ENCODE measurements at places on chromosomes 7 and 10.
A peak's percentile ranks its signal among the peaks of the same experiment; 100 is the strongest.

- no peak for DNase-seq
Measured at GRCh38 chr7:103121641-103122040, 27.3 kb downstream of the NAPEPLD start.

DNA sequence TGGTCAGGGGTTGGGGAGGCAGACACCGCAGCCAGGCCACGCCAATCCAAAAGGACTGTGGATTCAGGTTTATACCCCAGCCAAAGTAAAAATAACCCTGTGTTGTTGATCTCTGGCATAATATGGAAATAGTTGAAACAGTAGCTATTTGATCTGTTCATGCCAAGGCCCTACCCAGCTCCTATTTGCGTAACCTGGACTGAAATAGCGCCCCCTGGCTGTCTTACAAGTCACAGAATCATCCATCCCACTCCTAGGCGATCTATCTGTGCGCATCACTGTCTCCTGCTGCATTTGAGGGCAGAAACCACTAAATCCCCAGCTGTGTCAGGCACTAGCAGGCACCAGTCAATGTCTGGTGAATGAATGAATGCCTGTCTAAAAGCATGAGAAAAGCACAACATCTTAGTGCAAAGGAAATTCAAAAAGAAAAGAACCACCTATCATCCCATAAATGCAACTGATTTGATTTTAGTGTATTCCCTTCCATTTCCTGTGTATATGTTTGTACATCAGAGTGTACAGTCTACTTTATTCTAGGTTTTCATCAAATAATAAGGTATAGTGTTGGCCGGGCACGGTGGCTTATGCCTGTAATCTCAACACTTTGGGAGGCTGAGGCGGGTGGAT, 160.0 kb downstream of the SLIT1 start:
- DNase-seq, result peak; percentile 63

DNA sequence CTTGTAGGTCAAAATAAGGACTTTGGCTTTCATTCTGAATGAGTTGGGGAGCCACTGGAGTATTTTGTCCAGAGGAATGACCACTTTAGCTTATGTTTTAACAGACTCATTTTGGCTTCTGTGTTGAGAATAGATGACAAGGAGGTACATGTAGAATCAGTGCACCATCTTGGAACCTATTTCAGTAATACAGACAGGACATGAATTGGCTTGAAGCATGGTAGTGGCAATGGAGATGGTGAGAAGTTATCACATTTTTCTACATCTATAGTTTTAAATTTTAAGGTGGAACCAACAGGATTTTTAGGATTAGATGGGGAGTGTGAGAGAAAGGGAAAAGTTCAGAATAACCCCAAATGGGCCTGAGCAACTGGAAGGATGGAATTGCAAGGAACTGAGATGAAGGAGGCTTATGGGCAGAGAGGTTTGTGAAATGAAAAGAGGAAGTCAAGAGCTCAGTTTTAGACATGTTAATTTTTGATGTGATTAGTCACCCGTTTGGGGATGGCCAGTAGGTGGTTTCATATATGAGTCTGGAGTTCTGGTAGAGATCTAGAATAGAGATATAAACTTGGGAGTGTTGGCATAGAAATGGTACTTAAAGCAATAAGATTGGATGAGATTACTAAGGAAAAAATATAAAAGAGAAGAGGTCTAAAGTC, 89.2 kb upstream of the JAZF1 start:
- DNase-seq, result no peak

- no peak for DNase-seq
Measured at GRCh38 chr7:114962441-114962840, 40.5 kb downstream of the MDFIC start.

DNA sequence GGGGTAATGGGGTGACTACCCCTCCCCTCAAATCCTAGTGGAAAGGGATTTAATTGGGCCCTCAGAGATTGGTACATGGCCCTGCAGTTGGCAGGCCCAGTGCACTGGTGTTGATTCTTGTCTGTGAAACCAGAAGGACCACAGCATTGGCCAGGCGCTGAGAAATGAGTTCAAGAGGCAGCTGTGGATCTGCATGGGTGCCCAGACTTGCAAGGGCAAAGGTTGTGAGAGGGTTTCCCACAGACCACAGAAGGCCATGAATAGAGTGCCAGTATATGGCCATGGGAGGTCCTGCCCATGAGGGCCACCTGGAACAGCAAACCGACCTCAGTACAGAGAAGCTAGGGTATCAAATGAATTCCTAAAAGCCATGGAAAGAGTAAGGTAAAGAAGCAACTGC, 32.9 kb downstream of the TMEM168 start:
- no peak for DNase-seq

- DNase-seq, result no peak
Measured at GRCh38 chr7:41053820-41054219, 649.1 kb downstream of the INHBA start.

DNA sequence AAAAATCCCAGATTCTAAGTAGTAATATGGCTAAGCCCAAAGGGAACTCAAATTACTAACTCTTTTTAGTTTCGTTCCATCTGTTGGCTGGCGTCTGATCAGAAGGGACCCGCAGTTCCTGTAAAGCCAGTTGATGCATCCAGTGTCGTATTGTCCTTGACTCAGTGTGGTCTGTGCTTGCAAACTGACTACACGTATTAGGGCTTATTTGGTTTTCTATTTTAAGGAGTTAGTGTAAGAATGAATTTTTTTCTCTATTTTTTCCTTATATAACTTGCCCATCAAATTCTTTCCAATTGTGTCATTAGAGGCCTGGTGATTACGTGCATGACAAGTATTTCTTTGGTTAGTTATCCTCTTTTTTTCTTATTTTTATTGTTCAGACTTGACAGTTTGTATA, 9.7 kb downstream of the ABCA13 start:
- no peak for DNase-seq

GRCh38 chr10:30349967-30350735, 1.1 kb upstream of the MTPAP start:
- DNase-seq, result peak; percentile 6

DNA sequence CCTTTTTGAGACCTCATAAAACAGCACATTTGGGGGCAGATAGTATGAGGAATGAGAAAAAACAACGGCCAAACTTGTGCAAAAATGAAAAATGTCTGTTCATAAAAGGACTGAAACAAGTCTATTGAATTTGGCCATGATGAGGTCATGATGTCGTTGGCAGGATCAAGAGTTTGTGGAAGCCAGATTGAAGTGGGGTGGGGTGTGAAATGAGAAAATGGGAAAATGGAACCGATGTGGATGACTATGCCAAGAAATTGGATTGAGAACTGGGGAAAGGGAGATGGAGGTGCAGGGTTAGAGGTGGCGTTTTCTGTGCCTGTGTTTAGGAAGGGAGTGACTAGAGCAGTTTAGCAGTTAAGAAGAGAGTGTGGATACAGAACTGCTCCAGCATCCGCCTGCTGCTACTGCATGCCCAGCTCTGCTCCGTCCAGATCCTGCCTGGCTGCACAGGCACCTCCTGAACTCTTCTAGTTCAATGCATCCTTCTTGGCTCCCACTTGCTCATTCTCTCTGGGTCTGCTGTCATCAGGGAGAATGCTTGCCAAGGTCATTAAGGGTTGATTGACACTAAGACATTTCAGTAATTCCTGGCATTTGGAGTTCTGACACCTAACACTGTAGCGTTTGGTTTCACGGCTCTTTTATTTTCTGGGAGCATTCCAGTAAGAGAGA, 111.9 kb downstream of the GALNT17 start:
- no peak for DNase-seq

DNA sequence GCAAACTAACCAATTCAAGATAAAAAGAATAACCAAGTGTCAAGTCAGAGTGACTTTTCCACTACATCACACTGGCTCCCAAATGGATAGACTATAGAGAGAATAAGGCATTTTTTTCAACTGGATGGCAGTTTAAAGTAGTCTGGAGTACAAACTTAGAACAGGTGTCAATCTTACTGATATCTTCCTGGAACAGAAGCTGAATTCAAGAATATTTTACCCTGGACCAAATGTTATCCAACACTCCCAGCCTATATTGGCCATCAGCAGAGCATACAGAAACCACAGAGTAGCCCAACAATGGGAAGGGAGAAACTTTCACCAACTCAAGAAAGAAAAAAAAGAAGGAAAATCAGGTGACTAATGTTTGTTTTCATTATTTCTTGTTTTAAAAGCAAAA, 11.5 kb downstream of the IDE start:
- DNase-seq, result no peak

- peak; percentile 49 for DNase-seq
Measured at GRCh38 chr7:82039621-82040020, 269.8 kb upstream of the HGF start.

GRCh38 chr7:87048839-87049238, 10.6 kb downstream of the ELAPOR2 start:
- DNase-seq, result no peak

DNA sequence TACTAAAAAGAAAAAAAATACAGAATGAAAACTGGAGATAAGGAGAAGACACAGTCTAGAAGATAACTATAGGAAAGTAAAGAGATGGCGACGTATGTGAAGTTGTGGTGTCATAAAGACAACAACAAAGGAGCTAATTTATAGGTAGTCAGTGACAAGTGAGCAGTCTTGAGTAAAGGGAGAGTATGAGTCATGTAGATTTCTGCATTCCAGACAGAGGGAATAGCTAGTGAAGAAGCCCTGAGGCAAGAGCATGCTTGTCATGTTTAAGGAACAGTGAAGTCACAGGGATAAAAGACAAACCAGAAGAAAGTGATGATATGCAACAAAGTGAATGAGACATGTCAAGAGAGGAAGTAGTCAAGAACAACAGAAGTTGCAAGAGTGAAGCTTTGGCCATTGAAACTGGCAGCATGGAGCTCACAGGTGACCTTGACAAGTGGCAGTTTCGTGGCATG, 2.3 kb upstream of the MIOS start:
- peak; percentile 29 for DNase-seq

DNA sequence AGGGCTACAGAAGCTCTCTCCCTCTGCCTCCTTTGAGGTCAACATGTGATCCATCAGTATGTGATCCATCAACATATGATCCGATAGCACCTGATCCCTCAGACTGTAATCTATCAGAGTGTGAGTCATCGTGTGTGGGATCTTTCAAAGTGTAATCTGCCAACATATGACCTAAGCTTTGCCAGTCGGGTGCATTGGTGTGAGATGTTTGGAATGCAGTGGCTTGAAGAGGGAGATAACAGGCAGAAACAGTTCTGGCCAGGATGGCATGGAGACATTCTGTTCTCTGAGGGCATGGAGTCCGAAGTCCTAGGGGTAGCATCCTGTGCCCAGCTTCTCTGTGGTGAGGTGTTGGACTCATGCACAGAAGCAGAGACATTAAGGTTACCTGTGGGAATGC, 217.7 kb upstream of the ETV1 start:
- DNase-seq, result peak; percentile 33

GRCh38 chr7:85426487-85426960, 239.7 kb upstream of the SEMA3D start:
- DNase-seq, result no peak

GRCh38 chr10:59561477-59562121, 148.1 kb downstream of the SLC16A9 start:
- peak; percentile 71 for DNase-seq

DNA sequence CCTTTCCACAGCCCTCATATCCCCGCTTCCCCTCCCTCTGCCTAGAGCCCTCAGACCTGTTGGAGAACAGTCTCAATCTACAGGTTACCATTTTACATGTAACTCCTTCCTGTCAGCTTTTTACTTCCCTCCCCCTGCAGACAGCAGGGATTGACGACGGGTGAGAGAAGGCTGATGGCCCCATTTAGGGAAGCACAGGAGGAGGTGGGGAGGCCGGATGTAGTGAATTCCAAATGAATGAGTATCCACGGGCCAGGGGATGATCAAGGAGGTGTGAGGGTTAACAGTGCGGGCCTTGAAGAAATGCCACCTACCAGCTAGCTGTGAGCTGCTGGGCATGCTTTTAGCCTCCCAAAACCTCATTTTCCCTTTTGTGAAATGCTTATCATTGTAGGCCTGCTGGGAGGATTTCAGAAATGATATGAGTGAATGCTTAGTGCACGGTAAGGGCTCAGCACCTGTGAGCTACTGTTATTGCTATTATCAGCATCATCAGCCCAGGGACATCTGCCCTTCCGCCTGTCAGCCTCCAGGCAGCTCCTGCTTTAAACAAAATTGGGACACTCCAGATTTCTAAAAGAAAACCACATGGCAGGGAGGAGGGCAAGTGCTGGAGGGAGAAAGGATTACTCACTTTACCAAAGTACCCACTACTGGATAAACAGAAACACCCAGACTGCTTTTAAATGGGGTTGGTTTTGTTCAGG, 6.5 kb upstream of the NANOS1 start:
- no peak for DNase-seq

DNA sequence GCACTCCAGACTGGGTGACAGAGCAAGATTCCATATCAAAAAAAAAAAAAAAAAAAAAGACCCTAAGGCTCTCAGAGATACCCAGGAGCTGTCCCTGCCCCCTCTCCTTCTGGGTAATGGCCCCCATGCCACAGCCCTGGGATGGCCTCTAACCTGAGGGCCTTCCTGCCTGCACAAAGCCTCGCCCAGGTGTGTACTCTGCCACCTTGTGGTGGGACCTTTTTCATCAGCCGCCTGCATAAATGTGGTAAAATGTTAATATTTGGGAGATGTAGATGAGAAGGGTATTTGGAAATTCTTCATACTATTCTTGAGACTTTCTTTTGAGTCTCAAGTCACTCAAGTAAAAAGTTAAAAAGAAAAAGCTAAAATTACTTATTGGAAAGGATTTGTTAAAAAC, 46.3 kb upstream of the RNF216 start:
- peak; percentile 15 for DNase-seq

- peak; percentile 87 for DNase-seq
Measured at GRCh38 chr7:1192171-1192676, 32.2 kb upstream of the ZFAND2A start.

DNA sequence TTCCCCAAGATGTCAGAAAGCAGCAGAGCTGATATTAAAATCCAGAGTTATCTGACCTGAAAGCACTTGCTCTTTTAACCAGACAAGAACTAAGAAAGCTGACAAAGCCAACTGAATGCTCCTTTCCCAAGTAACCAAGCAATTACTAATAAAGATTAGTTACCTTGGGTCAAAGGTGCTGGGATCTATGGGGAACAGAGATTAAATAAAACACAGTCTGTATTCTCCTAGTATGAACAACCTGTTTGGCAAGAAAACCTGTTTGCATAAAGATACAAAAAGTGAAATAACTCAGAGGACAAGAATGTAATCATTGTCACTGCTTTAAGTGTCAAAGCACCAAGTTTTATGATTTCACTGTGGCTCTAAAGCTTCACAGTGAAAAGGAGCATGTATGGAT, 35.7 kb downstream of the ITPRID1 start:
- DNase-seq, result no peak

GRCh38 chr7:122132341-122132740, 11.7 kb downstream of the AASS start:
- peak; percentile 76 for DNase-seq

DNA sequence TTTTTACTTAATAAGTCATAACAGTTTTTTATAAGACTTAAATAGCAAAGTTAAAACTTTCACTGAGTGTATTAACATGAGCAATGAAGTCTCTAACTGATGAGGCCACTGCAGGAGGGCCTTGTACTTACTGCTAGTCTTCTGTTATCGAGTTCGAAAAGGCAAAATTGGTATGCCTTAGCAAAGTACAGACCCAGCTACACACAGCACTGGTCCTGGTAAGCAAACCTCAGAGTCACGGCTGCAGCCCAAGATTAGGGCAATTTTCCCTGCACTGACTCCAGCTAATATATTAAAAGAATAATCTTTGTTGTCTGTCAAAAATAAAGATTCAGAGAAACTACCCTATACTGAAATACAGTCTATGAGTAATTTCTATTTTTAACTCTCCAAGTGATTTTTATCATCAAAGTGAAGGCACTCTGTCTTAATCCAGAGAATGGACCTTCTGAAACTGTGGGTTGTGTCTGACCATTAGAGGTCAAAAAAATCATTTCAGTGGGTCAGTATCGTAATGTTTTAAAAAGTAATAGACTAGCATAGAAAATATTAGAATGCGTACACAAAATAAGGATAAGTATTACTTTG, 85.7 kb downstream of the HBP1 start:
- DNase-seq, result no peak
